ENCODE measurements at places on chromosomes 6 and 20. TPM values are rescaled to one million over a fixed set of nuclear protein-coding genes. Genes with fewer than 3 reads are reported as not detected.
A peak's percentile ranks its signal among the peaks of the same experiment; 100 is the strongest.

- no peak for DNase-seq
Measured at GRCh38 chr6:29678114-29678513, 2.8 kb downstream of the ZFP57 start.

Gene ID4
- polyA plus RNA-seq = 55.7 TPM

DNA sequence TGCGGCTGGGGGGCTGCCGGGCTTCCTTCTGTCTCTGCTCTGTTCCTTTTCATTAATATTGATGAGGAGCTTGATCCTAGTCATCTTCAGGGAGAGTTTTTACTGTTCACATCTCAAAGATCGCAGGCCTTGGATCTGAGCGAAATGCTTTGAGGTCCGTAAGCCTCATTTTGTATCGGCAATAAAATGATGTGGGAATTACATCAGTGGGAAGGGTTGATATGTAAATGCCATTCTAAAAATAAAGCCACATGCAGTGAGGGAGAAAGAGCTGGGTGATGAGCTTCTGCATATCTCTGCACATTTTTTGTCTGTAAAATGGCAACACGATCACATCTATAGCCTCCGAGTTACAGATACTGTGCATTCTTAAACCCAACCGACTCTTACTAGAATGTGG, 24.9 kb downstream of the CDH26 start:
- no peak for DNase-seq

GRCh38 chr6:26360451-26361416, 4.3 kb upstream of the BTN3A2 start:
- no peak for DNase-seq

- no peak for DNase-seq
Measured at GRCh38 chr20:63062188-63063140, 55.7 kb upstream of the BHLHE23 start.

Gene KHDC1L
- 1.2 TPM for polyA plus RNA-seq

Gene MOG
- polyA plus RNA-seq = not detected

Gene GSTA3
- polyA plus RNA-seq = 1.0 TPM

- DNase-seq = no peak
Measured at GRCh38 chr20:47949230-47949629, 163.9 kb upstream of the SULF2 start.

Gene SRSF12
- polyA plus RNA-seq = 12.5 TPM

DNA sequence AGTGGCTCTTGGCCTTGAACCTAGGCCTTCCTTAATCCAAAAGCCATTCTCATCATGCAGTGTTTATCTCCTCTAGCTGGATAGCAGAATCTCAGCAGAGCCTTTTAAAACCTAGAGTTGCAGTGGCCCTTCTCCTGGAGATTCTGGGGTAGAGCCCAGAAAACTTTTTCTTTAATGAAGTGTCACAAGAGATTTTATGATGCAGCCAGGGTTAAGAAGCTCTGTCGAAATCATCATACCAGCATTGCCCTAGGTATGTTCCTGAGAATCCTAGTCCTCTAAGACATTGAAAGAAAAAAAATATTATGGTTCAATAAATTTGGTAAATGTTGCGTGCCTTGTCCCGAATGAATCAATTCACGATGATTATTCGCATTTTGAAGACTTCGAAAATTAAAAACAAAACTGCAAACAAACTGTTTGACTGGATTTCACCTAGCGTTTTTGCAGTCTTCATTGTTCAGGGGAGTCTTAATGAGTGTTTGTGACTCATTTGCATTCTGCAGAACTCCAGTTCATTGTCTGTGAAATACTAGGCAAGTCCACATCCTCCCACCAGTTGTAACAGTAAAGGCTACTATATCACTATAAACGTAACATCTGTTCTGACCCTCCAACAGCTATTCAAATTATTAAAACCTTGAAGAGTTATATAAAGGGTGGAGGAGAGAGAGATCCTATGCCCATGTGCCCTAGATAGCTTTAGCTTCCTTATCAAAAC, 198.6 kb downstream of the UST start:
- DNase-seq = no peak

DNA sequence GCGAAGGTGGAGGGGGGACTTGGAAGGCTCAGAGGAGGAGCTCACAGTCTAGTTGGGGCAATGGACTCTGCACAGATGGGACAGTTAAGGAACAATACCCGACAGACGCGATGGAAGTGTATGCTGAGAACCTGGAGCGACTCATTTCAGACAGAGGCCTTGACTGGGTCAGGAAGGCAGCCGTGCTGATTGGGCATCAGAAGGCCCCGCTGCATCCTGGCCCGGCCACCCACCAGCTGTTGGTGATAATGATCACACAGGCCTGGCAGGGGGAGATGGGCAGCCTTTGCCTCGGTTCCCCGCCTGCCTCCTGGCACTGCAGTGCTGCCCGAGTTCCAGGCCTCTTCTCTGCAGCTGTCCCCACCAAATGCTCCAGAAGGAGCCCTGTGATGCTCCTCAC, 62.4 kb downstream of the MDGA1 start:
- DNase-seq = no peak

Gene TMEM200A
- 2.3 TPM for polyA plus RNA-seq

DNA sequence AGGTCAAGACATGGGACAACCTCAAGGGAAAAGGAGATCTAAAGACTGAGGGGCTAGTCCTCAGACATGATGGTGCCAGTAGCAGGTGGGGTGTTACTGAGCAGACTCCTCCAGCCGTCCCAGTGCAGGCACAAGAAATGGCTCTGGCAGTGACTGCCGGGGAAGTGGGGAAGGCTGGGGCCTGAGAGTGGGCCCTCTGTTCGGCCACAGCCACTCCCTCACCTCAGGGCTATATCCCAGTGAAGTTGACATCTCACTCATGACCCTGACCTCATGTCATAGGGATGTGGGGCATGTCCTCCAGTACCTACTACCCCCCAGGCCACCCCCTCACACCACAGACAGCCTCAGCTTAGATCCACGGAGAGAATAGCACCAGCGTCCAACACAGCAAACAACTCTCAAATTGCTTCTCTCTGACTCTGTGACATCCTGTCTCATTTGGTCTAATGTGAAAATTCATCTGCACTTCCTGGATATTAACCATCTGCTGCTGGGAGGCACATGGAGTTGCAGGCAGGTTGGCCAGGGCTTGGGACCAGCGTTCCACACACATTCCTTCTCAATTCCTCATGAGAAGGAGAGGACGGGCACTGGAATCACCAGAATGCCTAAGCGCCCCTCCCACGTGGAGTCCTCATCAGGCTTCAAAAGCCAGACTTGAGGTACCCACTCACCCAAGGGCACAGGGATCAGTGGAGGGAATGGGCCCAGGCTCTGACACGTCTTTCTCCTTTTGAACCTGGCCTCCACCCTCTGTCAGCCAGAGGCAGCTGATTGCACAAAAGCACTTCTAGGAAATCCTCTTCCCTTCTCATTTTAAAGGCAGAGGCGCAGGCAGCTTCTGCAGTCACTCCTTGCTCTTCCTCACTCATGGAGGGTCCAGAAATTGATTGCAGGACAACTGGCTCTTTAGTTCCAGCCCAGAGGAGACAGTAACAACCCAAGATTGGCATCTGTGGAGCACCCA, 163.6 kb upstream of the CST7 start:
- no peak for DNase-seq

DNA sequence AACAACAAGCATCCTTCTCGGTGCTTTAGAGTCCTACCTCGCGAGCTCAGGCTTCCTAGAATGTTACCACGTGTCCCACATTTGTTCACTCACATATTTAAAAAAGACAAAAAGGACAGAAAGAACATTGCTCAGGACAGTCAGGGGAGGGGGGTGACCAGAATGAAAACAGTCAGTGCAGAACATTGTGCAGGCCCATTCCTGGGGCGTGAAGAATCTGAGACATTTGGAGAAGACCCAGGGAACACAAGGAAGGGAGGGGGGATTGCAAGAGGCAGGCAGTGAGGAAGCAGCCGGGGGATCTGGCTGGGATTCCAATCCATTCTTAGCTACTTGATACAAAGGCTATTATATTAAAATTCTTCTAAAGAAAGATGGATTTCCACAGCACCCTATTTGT, 270.4 kb upstream of the CITED2 start:
- DNase-seq = no peak

DNA sequence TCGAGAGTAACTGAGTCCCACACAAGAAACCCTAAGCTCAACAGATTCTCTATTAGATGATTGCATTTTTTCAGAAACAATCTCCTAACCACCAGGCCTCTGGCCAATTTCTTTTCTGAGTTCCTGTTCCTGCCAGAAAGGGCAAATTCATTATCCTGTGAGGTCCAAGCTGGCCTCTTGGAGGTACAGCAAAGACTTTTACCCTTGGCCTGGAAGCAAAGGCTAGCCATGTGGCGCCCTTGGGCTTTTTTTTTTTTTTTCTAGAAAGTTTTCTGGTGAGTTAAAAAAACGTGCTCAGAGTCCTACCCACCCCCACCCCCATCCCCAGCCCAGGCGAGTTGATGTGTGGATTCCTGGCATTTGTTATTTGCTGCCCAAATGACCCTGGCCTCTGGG, 59.0 kb upstream of the EEF1A1 start:
- DNase-seq = peak; percentile 71

Gene KIAA1755
- polyA plus RNA-seq = 3.0 TPM

- no peak for DNase-seq
Measured at GRCh38 chr6:149813351-149813750, 50.8 kb downstream of the LRP11 start.

Gene SPDEF
- 2.1 TPM for polyA plus RNA-seq

- no peak for DNase-seq
Measured at GRCh38 chr6:12364621-12365020, 74.5 kb downstream of the EDN1 start.

DNA sequence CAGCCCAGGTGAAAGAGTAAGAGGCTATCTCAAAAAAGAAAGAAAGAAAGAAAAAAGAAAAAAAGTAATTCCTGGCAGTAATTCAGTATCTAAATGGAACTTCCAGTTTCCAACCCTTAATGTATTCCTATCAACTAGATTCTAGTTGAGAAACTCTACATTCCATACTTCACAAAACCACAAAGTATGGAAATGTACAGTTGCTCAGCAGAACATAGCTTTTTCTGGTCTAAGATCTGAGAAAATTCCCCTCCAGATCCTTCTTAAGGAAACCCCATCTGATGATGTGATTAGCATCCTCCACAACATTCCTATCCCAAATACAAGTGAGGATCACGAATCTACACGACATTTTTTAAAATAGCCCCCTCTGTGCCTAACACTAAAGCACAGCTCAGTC, 3.6 kb downstream of the ARMH2 start:
- DNase-seq = no peak

DNA sequence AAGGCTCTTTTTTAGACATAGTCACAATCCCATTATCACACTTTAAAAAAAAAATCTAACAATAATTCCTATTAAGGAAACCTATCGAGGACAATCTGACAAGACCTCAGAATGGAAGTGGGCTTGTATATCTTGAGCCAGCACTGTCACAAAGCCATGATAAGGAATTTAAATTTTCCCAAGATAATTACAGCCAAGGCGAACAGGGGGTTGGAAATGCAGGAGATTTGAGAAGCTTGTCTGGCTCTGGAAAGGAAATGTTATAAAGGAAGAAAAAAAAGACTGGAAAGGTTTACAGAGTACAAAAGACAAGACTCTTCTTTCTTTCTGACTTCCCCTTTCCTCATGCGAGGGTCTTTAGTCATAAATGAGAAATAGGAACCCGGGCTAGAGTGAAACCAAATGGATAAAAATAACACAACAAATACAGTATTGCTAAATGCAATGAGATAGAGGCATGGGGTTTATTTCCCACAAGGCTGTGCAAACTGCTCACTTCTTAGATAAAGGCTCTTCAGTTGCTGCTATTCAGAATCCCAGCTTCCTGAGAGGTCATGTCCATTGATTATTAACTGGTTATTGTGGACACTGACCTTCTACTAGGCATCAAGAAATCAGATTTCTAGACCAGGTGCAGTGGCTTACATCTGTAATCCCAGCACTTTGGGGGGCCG, 13.4 kb upstream of the GHRH start:
- no peak for DNase-seq

GRCh38 chr20:20412750-20413149, 44.8 kb downstream of the INSM1 start:
- DNase-seq = no peak

Gene ID1
- polyA plus RNA-seq = 140 TPM

DNA sequence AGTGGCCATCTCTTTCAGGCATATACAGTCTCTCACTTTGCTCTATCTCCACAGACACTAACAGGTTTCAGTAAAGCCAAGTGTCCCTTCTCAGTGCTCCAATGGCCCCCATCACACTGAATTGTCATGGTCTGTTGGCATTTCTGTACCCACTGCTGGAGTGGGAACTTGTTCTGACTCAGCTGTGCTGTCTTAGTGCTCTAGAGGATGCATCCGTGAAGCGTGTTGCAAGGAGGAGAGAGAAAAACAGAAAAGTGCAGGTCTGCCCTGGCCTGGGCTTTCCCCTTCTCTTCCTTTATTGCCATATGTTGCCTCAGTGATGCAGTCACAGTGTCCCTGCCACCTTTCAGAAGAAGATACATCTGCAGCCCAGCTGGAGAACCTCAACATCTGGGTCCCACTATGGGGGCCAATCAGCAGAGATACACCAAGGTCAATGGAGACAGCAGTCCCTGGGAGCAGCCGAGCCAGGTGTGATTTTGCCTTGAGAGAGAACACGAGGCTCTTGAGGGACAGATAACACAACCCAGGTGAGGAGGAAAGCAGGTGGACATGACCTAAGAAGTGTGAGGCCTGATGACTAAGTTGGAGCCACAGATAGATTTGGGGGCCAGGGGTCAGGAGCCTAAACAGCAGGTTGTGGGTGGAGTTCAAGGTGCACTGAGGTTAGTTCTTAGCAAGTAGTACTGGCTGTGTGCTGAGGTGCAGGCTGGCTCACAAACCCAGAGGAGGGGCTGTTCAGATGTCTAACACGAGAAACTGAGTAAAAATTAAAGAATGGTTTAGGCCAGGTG, 5.6 kb upstream of the PLCG1 start:
- no peak for DNase-seq

- DNase-seq = no peak
Measured at GRCh38 chr6:109308018-109308492, 74.2 kb downstream of the CD164 start.
